Germinal center (tissue), 1 donor: ENCODE measurements at places on chromosomes 3 and 15.
A peak's percentile ranks its signal among the peaks of the same experiment; 100 is the strongest.

GRCh38 chr3:127750226-127751031 lies 71.9 kb downstream of the MGLL start:
- DNase-seq = peak; percentile 47

DNA sequence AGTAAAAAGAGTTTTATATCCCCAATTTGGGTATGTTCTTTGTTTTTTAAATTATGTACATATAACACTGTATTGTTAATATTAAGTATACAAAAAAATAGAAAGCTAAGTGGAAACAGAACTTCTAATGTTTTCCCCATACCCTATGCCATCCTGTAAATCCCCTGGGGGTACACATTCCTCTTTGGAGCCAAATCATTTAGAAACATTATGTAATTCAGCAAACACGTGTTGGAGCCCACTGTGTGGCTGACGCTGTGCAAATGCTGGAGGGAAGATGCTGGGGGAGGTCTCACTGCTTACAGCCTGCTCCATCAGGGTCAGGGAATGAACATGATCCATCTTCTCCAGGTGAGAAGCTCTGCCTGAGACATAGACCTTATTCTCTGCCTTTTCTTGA lies 52.8 kb downstream of the CRTC3 start:
- no peak for DNase-seq

DNA sequence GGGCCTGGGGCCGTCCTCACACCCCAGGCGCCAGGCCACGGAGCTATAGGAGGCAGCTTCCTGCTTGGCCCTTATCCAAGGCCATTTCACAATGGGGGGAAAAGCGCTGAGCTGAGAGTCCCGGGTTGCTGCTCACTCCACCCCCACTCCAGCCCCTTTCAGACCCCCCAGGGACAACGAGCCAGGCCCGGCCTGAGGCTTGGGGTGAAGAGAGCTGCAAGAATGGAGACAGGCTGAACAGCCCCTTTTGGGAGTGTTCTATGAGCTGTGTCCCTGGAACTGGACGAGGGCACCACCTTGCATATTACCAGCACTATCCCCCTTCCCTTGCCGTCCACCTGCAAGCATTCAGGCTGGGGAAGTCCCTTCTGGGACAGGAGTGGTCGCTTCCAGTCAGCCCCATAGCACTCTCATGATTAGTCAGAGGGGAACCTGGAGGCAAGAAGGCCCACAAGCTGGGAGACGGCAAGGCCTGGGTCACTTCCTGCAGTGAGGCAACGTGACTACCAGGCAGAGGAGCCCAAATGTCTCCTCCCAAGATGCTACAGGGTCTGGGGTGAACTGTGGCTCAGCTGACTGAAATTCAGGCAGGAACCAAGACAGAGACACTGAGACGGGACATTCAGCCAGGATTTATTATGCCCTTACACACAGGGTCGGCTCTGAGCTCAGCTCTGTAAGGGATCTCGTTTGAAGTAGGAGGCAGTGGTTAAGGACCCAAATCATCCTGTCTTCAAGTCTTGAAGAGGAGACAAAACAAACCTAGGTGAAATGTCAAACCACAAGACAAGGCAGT lies 8.6 kb upstream of the SRP14 start:
- DNase-seq = peak; percentile 48

GRCh38 chr3:101068876-101069606 lies 75.8 kb upstream of the ABI3BP start:
- no peak for DNase-seq

DNA sequence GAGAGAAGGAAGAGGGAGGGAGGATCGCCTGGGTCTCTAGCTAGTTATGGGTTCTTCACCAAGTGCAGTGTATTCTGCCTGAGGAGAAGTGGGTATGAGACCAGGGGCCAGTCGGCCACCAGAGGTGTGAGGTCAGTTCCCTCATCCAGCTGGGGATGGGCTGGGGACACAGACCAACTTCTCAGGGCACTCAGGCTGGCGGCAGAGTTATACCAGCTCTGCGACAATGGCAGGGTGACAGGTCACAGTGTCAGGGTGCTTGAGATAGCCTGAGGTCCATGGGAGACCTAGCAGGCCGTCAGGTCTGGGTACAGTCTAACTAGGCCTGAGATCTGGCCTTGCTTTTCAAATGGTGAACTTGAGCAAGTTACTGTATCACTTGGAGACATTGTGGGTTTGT lies 31.4 kb upstream of the PLXNA1 start:
- DNase-seq = no peak

DNA sequence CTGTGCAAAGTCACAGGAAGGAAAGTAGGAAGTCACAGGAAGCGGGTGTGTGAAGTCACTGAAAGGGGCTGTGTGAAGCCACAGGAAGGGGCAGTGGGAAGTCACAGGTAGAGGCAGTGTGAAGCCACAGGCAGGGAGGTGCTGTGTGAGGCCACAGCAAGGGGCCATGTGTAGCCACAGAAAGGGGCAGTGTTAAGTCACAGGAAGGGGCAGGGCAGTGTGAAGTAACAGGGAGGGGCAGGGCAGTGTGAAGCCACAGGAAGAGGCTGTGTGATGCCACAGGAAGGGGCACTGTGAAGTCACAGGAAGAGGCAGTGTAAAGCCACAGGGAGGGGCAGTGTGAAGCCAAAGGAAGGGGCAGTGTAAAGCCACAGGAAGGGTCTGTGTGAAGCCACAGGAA lies 36.5 kb downstream of the GASK1A start:
- DNase-seq = no peak

GRCh38 chr3:189186101-189186500 lies 14.3 kb downstream of the TPRG1 start:
- DNase-seq = no peak

DNA sequence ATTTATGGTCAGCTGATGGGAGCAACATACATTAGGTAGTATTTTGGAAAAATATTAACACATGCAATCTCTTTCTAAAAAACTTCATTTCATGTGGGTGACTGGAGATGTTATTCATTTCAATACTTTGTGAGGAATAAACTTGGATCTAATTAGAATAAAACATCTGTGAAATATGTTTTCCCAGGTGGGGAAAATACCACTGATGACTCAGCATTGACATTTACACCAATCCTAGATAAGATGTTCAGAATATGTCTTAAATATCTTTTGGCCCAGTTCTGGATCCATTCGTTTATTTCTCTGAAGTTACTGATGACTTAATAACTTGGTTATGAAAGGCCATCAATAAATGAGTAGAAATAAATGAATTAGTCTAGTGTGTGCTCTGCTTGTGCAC lies 247.6 kb downstream of the CHST2 start:
- DNase-seq = no peak

DNA sequence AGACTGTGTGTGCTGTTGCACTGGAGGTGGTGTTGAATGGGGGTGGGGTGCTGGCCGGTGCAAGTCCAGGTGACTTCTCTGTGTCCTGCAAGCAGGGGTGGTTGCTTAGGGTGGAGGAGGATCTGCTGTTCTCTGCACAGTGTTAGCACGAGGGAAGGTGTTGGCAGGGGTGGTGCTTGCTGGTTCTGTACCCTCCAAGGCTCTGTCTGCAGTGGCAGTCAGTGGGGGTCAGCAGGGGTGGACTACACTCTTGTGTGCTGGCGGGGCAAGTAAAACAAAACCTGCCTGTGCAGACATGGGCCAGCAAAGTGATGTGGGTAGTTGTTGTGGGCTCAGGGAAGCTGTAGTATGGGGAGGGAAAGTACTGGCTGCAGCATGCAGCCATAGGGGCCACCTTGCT lies 5.5 kb downstream of the ROPN1 start:
- DNase-seq = no peak

- no peak for DNase-seq
Measured at GRCh38 chr3:155316426-155316825, 22.9 kb upstream of the STRIT1 start.

GRCh38 chr15:65212097-65212496 lies 824 bp upstream of the CILP start:
- peak; percentile 57 for DNase-seq

- DNase-seq = no peak
Measured at GRCh38 chr15:73844356-73844755, 29.0 kb upstream of the TBC1D21 start.

DNA sequence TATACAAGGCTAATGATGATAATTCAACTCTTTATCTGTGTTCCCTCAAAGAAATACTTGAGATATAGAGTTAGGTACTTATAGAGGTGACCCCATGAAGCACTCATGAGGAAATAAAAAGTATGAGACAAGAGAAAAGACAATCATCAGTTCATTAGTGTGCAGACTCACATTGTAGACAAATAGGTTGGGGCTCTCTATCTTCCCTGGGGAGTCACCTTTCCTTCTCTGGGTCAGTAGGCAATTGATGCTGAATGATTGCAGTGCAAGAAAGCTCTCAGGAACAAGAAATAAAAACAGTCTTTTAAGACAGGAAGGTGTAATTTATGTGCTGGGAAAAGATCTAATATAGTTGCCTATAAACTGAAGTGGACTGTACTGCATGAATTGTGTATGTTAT lies 1357.6 kb upstream of the EPHA6 start:
- no peak for DNase-seq

- no peak for DNase-seq
Measured at GRCh38 chr15:38810686-38811085, 246.1 kb upstream of the RASGRP1 start.

DNA sequence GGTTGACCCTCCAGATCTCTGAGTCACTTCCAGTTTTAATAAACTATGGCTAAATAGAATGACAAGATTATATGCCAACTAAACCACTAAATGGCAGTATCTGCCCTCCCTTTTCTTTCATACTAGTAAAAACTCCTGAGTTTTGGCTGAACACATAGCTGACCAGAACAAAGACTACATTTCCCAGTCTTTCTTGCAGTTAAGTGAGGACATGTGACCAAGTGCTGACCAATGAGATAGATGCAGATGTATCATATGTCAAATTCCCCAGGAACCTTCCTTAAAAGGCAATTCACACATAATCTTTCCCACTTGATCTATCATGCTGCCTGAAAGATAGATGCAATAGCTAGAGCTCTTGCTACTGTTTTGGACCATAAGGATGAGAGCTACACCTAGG lies 191.3 kb downstream of the SHOX2 start:
- DNase-seq = no peak

DNA sequence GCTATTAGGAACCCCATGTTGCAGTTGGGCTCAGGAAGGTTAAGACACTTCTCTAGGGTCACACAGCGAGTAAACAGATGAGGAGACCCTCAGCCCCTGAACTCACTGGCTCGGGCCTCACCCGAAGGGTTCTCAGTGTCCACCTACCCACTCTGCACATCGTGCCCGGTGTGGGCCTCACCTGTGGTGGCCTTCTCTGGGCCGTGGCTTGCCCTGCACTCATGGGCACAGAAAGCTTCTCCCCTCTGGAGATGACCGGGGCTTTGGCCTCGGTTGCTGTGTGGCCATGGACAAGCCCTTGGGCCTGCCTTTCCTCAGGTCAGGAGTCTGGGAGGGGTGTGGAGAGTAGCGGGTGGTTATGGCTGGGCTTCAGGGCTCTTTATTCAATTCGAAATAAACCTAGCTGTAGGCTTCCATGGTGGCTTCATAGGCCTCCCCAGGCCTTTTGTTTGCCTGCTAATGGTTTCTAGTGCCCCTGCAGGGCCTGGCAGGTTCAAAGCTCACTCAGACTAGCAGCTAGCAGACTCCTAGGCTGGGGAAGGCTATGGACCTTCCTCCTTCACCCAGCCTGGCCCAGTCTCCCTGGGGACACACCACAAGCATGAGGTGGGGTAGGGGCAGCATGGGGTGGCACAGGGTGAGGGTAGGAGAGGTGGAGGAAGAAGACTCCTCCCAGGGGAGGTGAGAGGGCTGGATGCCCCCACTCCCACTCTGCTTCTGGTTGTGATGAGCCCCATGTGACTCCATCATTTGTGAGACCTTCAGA lies 103.1 kb downstream of the LINGO1 start:
- no peak for DNase-seq

GRCh38 chr15:68114840-68115239 lies 60.7 kb downstream of the PIAS1 start:
- DNase-seq = no peak

GRCh38 chr3:165463531-165463930 lies 267.3 kb upstream of the SLITRK3 start:
- no peak for DNase-seq

DNA sequence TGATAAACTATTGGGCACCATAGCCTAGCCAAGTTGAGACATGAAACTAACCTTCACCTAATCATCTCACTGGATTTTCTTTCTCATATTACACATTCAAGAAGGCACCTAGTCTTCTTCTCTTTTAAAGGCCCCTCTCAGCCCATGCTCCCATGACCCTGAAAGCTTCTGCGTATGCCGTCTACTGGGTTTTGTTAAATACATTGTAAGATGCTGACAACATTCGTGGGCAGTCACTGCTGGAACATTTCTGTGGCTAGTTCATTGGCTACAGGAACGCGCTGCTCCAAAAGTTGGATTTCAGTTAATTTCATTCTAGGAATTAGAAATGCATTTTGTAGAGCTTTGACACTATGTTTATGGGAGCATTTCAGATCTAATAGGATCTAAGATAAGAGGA lies 52.3 kb upstream of the CHD2 start:
- DNase-seq = no peak

- no peak for DNase-seq
Measured at GRCh38 chr3:10495614-10496013, 9.8 kb downstream of the ATP2B2 start.

GRCh38 chr3:112302881-112303763 lies 9.1 kb upstream of the SLC9C1 start:
- peak; percentile 3 for DNase-seq

GRCh38 chr3:191473661-191474198 lies 12.8 kb downstream of the PYDC2 start:
- DNase-seq = no peak

DNA sequence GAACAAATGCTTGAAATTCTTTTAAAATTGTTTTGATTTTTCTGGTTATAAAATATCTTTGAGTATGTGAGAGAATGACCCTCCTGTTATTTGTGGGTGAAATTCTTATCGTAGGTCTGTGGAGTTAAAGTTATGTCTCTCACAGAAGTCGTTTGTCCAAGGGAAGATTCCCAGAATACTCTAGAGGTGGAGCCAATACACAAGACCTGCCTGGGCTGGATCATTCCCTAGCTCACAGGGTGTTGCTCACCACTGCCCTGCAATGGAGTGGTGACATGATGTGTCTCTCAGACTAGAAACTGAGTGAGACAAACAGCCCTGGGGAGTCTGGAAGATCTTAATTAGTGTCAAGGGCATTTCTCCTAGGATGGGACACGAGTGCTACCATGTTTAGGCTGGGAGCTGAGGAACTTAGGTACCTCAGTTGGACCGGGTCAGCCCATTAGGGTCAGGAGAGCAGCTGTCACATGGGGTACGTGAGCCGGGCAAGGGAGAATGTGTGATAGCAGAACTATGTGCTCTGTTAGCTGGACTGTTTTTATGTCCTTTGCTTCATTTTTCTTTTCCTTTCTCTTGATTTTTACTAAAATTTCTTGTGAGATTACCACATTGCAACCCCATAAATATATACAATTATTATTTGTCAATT lies 53.6 kb upstream of the MYO5C start:
- no peak for DNase-seq

GRCh38 chr3:196604548-196604947 lies 34.9 kb upstream of the NRROS start:
- DNase-seq = peak; percentile 55

DNA sequence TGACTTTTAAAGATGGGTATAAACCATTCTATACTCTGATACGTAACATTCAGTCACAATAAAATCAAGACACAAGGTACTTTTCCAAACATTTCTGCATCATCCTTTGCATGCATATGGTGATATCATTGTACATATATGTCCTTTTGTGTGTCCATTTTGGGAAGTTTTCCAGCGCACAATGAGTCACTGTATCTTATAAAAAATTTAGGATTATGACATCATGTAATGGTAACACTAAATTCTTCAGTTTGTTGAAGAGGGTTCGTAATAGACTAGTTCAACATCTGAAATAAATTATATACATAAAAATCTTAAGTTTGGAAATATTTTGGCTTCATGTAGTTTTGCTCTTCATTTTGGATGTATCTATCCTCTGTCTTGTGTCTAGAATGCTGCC lies 480.9 kb downstream of the ROBO1 start:
- DNase-seq = no peak

GRCh38 chr3:183534249-183534648 lies 21.3 kb downstream of the KLHL6 start:
- no peak for DNase-seq
